Brain microvascular endothelial cell (primary cell): ENCODE measurements at places on chromosomes 3 and 15.

DNA sequence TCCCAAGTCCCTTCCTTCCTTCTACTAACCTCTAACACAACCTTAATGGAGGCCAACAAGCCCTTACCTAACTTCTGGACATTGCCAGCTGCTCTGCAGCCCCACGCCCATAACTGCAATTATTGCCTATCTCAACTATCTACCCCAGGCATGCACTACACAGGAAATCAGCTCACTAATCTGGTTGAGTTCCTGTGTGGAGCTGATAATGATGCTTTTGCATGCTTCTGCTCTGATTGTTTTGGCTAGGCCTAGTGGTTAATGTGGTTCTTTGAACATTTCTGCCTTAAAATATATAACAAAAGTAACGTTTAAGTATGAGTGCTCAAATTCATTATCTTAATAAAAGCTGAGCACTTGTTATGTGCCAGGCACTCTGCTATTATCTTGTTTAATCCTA is 463.9 kb downstream of the MFSD1 start:
- peak; percentile 61 for DNase-seq

DNA sequence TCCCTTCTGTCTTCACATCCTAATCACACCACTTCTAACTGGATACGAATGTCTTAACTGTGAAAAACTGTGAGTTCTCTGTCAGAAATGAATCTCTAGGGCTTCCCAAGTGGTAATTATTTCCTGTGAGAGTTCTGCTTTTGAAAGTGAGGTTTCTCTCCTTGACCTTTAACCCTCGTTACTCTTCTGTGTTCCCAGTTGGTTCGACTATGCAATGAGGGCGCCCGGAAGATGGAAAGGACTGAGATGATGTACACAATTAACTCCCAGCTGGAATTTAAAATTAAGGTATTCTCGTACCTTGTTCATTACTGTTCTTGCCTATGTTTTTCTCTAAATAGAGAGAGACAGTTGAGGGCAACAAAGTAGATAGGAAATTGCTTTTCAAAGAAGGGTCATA is 96.5 kb downstream of the ARHGEF26 start:
- DNase-seq: no peak

- peak; percentile 97 for DNase-seq
Observed at GRCh38 chr3:36677331-36678007, 86.9 kb downstream of the DCLK3 start.

DNA sequence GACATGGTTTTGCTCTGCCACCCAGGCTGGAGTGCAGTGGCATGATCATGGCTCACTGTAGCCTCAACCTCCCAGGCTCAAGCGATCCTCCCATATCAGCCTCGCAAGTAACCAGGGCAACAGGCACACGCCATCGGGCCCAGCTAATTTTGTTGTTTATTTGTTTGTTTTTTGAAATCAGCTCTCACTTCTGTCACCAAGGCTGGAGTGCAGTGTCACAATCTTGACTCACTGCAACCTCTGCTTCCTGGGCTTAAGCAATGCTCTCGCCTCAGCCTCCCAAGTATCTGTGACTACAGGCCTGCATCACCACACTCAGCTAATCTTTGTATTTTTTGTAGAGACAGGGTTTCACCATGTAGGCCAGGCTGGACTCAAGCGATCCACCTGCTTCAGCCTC is 26.3 kb upstream of the PLCH1 start:
- DNase-seq: no peak

DNA sequence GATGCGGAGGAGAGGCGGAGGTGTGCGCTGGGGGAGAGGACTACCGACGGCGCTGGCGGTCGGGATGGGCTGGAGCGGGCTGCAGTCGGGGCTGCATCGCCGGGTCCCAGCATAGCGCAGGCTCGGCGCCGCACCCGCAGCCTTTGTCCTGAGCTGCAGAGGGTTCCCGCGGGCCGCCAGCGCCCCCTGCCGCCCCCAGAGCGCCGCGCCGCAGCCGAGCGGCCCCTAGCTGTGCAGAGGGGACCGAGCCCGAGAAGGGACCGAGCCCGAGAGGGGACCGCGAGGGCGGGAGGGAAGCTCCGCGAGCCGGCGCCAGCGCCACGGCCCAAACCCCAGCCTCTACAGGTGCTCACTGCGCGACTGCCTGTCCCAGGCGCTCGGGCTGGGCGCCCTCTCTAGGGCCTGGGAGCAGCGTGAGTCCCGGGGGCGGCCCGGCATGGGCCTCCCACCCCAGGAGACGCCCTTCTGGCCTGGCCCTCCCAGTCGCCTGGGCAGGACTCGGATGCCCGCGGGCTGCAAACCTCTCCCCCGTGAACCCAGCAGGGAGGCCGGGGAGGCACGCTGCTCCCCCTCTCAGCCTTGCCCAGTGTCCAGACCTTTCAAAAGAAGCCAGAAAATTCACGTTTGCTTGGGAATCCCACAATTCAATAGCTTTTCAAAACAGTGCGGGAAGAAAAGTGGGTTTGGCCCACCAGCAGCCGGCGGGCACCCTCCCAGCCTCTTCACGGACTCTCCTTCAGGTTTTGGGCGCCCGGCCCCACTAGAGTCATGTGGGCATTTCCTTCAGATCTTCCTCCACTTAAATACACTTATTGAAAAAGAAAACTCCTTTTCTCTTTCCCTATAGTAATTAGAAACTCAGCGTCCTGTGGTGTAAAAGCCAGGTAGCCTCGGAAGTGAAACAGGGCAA is 134.7 kb downstream of the TPRA1 start:
- peak; percentile 47 for DNase-seq

DNA sequence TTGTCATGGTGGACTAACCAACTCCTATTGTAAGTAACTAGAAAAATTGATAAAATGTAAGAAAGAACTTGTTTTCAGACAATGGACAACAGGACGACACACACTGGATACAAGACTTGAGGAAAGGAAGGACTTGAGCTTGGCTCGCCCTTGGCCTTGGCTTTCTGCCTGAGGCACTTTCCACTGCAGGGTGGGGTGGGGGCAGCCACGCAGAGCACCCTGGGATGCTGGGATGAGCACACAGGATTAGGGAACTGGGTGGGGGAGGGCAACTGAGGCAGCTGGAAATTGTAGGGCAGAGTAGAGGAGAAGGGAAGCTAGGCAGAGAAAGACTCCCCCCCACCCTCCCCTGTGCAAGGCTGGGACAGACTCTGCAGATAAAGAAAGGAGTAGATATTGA is 25.5 kb upstream of the HHATL start:
- no peak for DNase-seq

DNA sequence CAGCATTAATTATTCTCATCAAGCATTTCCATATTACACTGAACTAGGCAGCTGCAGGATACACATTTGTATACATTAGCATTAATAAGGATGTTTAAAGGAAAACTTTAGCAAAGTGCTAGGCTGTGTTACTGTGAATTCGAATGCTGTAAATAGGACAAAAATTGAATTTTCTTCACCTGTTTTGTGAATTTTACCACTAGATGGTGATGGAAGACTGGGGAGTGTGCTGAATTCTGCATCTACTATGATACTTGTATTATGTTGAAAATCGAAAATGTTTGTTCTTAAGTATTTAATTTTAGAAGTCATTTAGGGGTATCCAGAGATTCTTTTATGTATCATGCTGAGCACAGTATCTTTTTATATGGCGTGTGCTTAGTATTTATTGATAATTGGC is 12.3 kb upstream of the P2RY14 start:
- no peak for DNase-seq

DNA sequence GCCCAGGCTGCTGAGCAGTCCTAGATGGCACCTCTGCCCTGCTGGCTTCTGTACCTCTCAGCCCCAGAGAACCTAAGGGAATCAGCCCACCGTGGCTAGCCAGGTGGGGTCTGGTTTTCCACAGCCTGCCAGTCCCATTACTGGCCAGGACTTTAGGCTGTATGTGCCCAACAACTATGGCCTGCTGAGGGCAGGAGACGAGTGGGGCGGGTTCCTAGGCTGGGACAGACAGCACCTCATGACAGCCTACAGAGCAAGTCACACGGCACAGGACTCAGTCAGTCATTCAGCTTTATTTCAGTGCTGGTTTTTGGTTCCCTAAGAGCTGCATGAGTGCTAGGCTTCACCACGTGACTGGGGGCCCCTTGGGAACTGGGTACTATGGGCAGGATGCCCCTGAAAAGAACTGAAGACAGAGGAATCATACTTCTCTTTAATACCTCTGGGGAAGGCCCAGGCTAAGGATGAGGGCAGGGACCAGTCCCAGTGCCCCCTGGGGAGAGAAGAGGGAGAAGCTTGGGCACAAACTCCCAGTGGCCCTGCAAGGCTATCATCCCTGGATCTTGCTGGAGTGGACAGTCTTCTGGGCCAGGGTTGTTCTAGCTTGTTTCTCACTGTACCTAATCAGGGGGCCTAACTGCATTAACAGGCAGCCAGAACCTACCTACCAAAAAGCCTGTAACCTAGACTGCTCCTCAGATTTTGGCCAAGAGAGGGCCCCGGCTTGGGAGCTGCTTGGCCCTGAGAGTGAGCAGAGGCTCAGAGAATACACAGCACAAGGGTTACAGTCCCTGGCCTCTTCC is 14.8 kb downstream of the CLK3 start:
- DNase-seq: no peak

GRCh38 chr3:197552198-197552597 is 3.6 kb downstream of the BDH1 start:
- no peak for DNase-seq

DNA sequence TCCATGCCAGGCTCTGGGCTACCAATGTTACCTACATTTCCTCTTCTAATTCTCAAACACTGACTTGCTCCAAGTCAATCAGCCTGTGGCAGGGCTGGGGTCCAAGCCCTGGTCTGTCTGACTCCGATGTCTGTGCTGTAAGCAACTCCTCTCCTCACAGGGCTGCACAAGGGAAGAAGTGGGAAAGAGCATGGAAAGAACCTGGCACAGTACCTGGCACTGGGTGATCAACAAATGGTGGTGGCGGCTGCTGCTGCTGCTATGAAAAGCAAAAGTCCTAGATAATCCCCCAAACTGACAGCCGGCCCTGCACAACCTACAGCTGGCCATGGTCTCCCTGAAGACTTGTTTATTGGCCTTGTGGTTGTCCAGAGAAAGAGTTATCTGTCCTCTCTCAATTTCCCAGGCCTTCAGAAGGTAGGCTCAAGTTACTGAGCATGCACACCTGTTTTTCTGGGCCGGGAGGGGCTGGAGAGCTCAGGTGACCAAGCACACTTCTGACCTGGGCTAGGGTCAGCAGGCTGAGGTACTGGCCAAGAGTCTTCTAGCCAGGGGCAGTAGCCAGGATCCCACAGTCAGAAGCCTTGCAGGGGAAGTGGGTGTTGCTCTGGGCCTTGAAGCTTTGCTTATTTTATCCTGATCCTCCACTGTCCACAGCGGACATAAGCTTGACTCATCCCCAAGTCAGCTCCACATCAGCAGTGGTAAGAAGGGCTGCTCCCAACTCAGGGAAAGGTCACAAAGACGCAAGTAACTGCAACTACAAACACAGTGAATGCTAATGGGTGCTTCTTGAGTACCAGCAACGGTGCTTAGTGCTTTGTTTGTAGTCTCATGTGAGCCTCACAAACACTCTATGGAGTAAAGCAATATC is 35.3 kb upstream of the KY start:
- DNase-seq: peak; percentile 85

GRCh38 chr3:110811050-110811449 is 260.6 kb upstream of the NECTIN3 start:
- no peak for DNase-seq

- no peak for DNase-seq
Observed at GRCh38 chr3:139830817-139831216, 104.2 kb upstream of the CLSTN2 start.

DNA sequence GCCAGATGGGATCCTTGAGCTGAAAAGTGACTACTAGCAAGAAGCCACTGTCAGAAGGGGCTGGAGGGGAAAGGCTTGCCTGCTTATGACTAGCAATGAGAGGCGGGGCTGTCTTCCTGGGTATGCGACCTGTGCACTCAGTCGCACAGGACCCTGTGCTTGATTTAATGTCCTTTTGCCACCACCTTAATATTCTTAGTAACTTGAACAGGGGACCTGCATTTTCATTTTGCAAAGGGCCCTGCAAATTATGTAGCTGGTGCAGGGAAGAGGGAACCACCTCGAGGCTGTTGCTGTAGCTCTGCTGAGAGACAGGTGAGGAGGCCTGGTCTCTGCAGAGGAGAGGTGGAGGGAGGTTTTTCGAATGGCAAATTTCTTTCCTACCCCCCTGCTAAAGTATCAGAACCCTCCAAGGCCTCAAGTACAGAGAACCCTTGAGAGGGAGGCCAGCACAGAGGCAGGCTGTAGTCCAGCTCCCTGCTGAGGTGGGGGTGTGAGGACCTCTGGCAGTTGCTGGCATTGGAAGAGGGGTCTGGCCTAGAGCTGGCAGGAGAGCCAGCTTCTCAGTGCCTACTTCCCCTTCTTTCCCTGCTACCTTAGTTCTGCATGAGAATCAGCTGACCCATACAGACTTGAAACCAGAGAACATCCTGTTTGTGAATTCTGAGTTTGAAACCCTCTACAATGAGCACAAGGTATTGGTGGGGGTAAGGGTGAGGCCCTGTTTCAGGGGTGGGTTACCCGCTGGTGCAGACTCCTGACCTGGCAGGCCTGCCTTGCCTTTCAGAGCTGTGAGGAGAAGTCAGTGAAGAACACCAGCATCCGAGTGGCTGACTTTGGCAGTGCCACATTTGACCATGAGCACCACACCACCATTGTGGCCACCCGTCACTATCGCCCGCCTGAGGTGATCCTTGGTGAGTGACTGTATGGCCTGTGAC is 11.4 kb downstream of the CLK3 start:
- DNase-seq: no peak

GRCh38 chr15:69685512-69686452 is 233.2 kb downstream of the RPLP1 start:
- no peak for DNase-seq

DNA sequence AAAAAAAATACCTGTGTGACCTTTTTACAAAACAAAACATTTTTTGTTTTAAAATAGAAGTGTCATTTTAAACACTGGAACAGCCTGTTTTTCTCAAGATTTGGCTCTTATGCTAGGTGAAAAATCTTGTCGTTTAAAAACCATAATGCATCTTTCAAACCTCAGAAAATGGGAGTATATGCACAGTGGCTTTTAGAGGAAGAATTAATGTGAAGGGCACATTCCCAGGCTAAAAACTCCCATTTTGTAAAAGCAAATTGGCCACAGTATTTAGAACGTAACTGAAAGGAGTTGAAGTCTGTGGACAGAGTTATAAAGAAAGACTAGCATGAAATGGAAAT is 190.0 kb downstream of the OSBPL10 start:
- DNase-seq: no peak

- DNase-seq: no peak
Observed at GRCh38 chr15:25901811-25902605, 38.9 kb upstream of the ATP10A start.
